ENCODE measurements at places on chromosomes 16 and 17. TPM values are rescaled to one million over a fixed set of nuclear protein-coding genes. Genes with fewer than 3 reads are reported as not detected.

DNA sequence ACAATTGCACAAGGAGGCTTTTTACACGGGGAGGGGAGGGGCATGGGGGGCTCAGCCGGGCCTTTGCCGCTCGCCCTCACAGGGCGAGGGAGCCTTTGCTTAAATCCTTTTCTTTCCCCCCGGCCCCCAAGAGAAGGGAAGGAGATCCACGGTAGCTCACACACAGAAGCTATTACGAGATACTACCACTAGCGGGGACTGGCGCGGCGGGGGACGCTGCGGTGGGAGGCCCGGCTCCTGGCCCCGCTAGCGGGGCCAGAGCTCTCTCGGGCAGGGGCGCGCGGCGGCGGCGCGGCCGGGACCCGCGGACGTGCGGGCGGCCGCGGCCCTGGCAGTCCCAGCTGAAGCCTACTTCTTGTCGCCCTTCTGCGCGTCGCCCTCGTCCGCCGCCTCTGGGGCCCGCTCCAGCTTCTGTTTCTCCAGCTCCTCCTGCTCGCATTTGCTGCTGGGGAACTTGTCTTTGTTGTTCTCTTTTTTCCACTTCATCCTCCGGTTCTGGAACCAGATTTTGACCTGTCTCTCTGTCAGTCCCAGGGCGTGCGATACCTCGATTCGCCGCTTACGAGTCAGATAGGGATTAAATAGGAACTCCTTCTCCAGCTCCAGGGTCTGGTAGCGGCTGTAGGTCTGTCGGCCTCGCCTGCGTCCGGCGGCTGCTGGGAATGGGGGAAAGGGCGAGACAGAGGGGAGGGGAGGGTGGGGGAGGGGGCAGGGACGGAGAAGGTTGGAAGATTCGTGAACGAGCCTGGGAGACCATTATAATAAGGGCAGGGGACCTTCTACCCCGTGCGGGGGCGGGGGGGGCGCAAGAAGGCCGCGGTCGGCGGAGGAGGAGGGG, 2.0 kb downstream of the HOXB8 start:
- peak; percentile 55 for DNase-seq

GRCh38 chr17:48812001-48812400, 5.0 kb downstream of the TTLL6 start:
- DNase-seq = no peak

- DNase-seq = peak; percentile 45
Measured at GRCh38 chr17:44197980-44198720, 1.5 kb downstream of the ATXN7L3 start.

- DNase-seq = no peak
Measured at GRCh38 chr17:67055811-67056745, 11.7 kb downstream of the CACNG1 start.

DNA sequence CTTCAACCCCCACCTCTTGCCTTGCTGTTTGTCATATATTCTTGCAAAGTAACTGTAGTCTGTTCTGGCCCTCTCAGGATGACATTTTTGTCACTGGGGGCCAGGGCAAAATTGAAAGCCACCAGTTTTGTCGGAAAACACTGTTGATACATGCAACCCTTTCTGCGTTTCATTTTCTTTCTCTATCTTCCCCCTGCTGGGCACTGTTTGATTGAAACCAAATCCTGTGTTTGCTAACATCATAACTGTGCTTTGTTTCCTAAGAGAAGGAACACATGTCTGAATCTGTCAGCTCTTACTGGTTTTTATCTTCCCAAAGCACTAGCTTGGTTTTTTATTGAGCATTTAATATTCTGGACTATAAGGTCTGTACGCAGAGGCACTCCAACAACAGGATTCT, 11.7 kb upstream of the CPPED1 start:
- no peak for DNase-seq

- DNase-seq = no peak
Measured at GRCh38 chr16:71635632-71636031, 9.6 kb downstream of the MARVELD3 start.

- peak; percentile 59 for DNase-seq
Measured at GRCh38 chr16:24668481-24669061, 60.9 kb upstream of the TNRC6A start.

GRCh38 chr17:1904273-1905182, 74.7 kb downstream of the RPA1 start:
- DNase-seq = no peak

DNA sequence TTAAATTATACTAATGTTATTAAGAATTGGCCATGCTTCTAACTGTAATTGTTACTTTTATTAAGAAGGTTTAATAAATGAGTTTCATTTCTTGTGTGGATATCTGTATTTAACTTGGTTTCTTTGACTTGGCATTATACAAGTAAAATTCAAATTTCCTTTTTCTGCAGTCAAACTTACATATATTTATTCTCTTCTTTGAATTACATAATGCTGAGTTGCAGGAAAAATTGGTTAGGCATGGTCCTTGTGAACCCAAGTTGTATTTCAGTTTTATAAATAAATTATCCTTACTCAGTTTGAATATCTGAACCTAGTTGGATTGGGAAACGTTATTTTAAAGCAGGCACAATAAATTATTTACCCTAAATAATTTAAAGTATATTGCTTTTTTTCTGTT, 54.8 kb downstream of the NLK start:
- no peak for DNase-seq

GRCh38 chr16:82612263-82612662, 14.5 kb upstream of the CDH13 start:
- DNase-seq = no peak

- no peak for DNase-seq
Measured at GRCh38 chr17:42179335-42179734, 1.6 kb downstream of the KCNH4 start.

- DNase-seq = no peak
Measured at GRCh38 chr17:34958438-34958837, 2.8 kb downstream of the CCT6B start.

- DNase-seq = no peak
Measured at GRCh38 chr16:63516394-63516793, 1480.2 kb upstream of the CDH8 start.

DNA sequence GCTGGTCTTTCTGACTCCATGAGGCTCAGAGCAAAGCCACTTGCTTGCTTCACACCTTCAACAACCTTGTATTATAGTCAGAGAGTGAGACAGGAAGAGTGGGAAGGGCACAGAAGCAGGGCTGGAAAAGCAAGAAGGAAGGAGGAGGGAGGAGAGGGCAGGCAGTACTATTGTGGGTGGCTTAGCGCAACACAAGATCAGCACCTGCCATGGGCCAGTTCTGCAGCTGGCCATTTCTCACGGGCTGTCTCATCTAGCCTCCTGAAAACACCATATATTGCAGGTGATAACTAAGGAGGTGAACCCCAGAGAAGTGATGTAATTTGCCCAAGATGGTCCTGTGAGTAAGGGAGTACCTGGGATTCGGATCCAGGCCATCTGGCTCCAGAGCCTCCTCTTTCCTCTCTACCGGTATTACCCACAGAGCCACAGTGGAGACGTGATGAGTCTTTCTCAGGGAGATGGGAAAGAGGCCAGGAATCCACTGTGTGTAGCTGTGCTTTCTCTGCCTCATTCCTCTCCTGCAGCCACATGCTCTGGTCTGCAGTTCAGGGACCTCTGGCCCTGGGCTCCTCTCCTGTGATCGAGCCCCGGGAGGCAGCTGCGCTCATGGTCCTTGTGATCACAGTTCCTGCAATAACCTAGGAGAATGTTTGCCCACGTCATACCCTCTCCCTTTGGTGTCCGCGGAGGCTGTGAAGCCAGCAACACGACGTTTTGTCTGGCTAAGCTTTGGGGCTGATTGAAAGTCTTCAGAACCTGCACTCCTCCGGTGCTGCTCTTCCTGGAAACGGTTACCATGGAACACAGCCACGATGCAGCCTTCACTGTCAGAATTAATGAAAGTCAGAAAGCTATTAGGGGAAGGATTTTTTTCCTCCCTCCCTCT, 178.1 kb upstream of the CCL2 start:
- DNase-seq = no peak

GRCh38 chr17:48890086-48890485, 2.5 kb upstream of the ATP5MC1 start:
- no peak for DNase-seq

Gene AIPL1
- not detected for total RNA-seq

Gene GLIS2
- total RNA-seq = 0.08 TPM

Gene NOS2
- total RNA-seq = 0.10 TPM

Gene GRAP
- 14.5 TPM for total RNA-seq

Gene CXCL16
- total RNA-seq = 3.3 TPM

Gene ZSCAN10
- total RNA-seq = not detected

Gene PKD1
- total RNA-seq = 52.6 TPM

Gene TRPV3
- 0.47 TPM for total RNA-seq

Gene MEFV
- 0.12 TPM for total RNA-seq

Gene CHP2
- total RNA-seq = not detected

Gene TTYH2
- total RNA-seq = 6.5 TPM
